Osteocyte (in vitro differentiated cells): ENCODE measurements at places on chromosomes 11 and 22.

DNA sequence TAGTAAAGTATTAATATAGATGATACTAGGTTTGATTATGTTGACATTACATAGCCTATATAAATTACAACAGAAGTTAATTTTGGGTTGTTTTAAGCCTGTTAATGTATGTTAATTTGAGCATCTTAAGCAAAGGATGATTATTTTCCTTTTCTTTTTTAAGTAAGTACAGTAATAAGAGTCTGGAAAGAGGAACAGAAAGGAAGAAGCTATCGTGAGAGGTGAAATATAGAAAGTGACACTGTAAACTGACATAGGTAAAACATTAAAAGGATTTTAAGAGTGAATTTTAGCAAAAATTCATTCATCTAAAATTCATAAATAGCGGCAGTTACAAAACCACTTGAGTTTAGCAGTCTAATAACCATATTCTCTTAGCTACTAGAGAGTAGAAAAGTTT is 45.5 kb downstream of the FAR1 start:
- DNase-seq, result no peak

DNA sequence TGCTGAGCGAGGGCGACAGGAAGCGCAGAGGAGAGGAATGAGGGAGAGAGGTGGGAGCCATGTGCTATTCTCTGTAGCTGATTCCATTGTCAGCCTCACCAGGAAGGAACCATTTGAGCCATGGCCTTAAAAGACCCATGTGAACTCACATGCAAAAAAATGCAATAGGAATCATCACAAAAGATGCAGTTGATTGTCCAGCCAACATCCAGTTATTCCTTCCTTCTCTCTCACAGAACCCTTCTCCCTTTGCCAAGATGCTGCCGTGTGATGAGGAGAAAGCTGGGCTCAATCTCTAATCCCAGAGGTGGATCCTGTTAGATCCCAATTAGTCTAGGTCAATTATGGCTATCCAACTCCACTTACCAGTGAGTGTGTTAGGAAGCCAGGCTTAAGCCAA is 58.2 kb upstream of the RRAS2 start:
- no peak for DNase-seq

GRCh38 chr22:37242395-37242918 is 1.6 kb downstream of the RAC2 start:
- DNase-seq, result no peak

GRCh38 chr11:119829402-119829801 is 100.4 kb upstream of the NECTIN1 start:
- DNase-seq, result no peak

DNA sequence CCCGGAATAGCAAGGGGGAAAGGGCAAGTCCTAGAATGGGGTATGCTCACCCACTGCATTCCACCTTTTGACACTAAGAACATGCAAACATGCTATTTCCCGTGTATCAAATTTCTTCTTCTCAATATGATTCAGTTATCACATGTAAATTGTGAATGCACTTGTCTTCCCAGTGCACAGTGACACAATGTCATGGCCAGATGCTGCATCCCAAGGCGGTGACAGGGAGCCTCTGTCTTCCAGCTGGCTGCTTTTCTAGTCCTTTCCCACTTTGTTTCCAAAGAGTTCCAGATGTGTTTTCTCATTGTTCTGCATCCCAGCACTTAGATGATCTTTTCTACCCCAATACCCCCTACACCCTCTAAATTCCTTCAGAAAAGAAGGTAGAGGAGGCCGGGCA is 12.4 kb downstream of the SLC25A18 start:
- no peak for DNase-seq

DNA sequence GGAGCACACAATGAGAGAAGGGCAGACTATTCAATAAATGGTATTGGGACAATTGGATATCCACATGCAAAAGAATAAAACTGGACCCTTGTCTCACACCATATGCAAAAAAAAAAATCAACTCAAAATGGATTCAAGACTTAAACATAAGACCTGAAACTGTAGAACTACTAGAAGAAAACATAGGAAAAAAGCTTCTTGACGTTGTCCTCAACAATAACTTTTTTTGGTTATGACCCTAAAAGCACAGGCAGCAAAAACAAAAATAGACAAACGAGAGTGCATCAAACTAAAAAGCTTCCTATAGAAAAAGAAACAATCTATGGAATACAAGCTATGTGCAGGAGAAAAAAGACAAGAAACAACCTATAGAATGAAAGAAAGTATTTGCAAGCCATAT is 37.1 kb upstream of the EED start:
- no peak for DNase-seq

DNA sequence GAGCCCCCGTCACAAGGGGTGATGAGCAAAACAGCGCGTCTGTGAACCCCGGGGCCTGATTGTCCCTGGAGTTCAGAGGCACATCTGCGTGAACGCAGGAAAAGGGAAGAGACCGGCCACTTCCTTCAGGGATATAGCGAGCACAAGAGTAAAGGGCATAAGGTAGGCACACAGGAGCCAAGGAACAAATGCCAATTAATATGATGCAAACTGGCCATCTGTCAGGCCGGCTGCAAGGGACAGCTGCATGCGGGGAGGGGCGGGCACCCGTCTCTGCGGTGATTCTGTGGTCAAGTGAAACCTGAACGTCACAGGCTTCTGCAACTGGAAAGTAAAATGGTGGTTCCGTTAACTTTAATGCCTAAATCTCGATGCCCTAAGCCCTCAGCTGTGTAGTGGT is 64.7 kb downstream of the TRIM29 start:
- DNase-seq, result no peak

- DNase-seq, result no peak
Measured at GRCh38 chr11:86205421-86206336, 38.9 kb upstream of the EED start.

DNA sequence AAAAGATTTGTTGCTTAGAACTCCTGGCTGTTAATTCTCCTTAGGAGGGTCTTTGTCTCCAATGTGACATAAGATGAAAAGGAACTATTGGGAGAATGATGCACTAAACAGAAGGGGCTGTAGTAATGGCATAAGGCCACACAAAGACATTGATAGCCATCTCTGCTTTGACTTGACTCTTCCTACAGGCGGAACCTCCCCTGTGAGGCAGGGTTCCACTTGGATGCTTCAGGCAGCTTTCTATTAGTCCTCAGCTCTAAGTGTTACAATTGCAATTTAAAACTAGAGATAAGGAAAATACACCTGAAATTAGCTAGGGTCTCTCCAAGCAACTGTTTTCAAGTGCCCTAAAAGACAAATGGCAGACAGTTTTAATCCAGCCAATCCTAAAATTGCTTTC is 391.6 kb upstream of the CCDC90B start:
- no peak for DNase-seq

- DNase-seq, result no peak
Measured at GRCh38 chr22:35538801-35539321, 1.8 kb upstream of the RASD2 start.

- DNase-seq, result no peak
Measured at GRCh38 chr11:61278001-61278470, 17.1 kb downstream of the VWCE start.

DNA sequence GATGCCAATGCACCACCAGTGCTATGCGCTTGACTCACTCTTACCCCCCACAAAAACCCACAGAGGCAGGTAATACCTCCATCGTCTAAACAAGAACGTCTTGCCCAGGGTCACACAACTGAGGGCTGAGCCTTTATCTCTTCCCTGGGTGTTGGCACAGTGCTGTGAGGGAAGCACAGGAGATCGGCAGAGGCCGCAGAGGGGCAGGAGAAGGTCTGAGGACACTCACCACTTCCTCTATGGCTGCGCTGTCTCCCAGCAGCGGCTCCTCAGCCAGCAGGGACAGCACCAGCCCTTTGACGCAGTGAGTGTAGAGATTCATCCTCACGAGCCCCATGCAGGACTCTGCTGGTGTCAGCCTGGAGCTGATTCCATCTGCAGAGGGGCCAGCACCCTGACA is 19.9 kb downstream of the HPS4 start:
- DNase-seq, result no peak

DNA sequence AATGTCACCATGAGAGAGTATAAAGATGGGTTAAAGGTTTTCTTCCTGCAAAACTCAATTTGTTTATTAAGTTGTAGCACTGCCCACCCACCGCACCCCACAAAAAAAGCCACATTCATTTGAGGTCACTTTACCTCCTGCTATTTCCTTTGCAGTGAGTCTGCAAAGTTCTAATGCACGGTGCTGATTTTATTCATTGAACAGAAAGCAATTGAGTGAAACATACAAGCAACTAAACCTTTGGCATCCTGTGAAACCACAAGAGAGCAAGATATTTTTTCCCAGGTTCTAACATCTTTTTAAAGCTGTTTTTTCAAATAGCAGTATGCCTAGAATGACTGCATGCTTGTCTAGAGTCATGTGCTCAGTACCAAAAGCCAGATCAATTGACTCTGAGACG is 39.0 kb downstream of the RRAS2 start:
- no peak for DNase-seq

- DNase-seq, result no peak
Measured at GRCh38 chr11:1845561-1846452, 7.0 kb downstream of the TNNI2 start.

- DNase-seq, result no peak
Measured at GRCh38 chr11:120233207-120233803, 6.6 kb upstream of the POU2F3 start.

DNA sequence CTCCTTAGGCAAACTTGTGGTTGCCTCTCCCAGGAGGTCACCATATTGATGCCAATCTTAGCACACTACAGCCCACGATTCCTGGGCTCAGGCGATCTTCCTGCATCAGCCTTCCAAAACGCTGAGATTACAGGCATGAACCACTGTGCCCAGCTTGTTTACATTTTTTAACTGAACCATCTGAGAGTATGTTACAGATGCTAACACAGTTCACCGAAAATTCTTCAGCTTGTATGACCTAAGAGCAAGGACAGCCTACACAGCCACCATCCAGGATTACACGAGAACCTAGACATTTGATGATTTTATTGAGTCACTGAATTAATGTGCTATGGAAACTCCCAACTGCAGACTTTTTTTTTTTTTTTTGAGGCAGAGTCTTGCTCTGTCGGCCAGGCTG is 5.8 kb upstream of the LGALS1 start:
- DNase-seq, result no peak

DNA sequence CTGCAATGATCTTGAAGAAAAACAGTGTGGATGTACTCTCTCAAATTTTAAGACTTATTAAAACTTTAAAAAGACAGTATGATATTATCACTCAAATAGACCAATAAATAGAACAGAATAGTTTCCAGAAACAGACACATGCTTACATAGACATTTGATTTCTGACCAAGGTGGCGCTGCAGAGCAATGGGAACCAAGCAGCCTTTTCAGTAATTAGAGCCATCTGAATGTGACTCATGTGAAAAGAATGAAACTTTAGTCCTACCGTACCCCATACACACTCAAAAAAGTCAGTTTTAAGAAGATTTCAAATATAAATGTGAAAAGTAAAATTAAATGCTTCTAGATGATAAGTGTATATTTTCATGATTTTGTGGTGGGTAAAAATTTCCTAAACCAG is 74.2 kb upstream of the MS4A8 start:
- DNase-seq, result no peak

DNA sequence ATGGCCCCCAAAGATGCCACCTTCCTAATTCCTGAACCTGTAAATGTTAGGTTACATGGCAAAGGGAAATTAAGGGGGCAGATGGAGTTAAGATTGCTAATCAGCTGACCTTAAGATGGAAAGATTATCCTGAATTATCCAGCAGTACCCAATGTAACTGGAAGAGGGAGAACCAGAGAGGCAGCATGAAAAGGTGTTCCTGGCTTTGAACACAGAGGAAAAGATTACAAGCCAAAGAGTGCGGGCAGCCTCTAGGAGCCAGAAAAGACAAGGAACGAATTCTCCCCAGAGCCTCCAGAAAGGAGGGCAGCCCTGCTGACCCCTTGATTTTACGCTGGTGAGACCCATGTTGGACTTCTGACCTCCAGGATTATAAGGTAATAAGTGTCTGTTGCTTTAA is 15.1 kb upstream of the THRSP start:
- DNase-seq, result no peak

DNA sequence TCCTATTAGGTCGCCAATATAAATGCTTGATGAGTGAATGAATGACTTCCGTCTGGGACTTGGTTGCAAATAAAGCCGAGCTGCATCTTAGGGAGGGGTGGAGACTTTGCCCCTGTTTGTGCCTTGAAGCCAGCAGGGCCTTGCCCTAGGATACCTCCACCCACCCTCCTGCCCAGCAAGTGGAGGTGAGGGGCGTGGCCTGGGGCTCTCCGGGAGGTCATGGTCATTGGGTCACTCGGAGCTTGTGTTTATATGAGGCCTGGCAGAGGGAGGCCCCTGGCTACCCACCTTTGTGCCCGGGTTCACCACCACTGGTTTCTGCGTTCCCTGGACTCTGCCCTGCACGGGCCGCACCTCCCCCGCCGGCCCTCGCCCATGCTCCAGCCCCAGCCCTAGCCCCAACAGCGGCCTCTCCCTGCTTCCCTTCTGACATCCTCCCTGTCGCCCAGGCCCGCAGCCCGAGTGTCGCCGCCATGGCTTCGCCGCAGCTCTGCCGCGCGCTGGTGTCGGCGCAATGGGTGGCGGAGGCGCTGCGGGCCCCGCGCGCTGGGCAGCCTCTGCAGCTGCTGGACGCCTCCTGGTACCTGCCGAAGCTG is 4.3 kb downstream of the MPST start:
- no peak for DNase-seq

GRCh38 chr11:102989379-102990047 is 34.0 kb upstream of the MMP13 start:
- no peak for DNase-seq

DNA sequence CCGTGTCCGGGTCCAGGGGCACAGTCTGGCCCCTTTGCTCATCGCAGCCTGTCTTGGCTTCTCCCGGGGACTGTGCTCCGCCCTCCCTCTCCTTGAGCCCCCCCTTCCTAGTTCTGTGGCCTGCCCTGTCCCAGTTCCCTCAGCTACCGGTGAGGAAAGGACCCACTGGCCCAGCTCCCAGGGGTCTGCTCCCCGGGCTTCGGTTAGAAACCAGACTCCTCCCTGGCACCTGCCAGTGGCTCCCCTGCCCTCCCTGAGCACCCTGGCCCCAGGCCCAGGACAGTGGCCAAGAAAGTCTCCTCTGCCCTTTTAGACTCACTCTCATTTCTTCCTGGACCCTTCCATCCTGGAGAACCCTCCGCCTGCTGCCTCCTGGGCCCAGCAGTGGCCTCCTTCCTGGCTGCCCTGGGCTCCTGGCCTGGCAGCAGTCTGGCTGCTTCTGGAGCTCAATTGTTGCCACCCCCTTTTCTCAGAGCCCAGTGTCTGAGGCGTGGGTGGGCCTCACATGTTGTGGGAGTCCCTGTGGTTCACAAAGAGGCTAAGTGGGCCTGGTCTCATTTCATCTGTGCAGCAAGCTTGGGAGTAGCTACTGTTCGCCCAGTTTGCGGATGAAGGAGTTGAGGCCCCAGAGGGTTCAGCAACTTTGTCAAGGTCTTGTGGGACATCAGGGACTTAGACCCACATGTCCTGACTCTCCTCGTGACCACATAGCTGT is 12.6 kb downstream of the PRDM11 start:
- no peak for DNase-seq

DNA sequence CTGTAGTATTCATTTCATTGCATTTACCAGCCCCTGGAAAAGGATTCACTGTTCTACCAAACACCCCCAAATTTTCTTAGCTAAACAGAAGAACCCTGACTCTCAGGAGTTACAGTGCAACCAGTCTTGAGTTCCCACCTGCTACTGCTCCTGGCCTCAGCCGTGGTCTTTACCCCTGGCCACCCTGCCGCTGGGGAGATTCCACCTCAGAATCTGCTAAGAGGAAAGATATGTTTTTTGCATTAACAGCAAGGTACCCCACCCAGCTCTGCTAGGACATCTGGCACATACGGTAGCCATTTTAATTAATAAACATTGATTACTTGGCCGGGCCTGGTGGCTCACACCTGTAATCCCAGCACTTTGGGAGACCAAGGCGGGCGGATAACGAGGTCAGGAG is 9.0 kb downstream of the JAML start:
- no peak for DNase-seq
